ENCODE measurements at places on chromosomes 6 and 20.

GRCh38 chr20:33602826-33603590 is 59.1 kb upstream of the C20orf144 start:
- no peak for DNase-seq

GRCh38 chr6:138107752-138108592 is 753 bp upstream of the PERP start:
- DNase-seq = peak; percentile 69

DNA sequence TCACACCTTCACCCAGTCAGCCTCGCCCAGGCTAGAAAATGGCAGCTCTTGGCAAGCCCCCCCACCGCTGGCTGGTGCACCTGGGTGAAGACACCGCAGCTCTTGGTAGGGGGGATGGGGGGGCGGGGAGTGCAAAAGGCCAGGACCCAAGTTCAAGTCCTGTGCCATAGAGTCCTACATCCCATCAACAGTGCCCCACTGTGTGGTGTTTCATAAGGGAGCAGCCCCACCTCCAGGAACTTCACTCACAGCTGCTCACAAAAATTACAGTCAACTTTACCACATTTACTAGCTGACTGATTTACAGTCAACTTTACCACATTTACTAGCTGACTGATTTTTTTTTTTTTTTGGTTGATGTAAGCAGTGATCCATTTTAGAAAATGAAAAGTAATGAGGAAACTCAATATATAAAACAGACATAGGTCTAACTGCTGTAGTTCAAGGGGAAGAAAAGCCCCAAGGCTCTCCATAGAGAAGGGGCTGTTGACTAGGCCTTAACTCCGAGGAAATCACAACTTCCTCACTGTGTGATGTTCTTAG is 208.9 kb upstream of the SNX9 start:
- DNase-seq = no peak

GRCh38 chr20:50467718-50468356 is 42.3 kb upstream of the PTPN1 start:
- DNase-seq = peak; percentile 48

DNA sequence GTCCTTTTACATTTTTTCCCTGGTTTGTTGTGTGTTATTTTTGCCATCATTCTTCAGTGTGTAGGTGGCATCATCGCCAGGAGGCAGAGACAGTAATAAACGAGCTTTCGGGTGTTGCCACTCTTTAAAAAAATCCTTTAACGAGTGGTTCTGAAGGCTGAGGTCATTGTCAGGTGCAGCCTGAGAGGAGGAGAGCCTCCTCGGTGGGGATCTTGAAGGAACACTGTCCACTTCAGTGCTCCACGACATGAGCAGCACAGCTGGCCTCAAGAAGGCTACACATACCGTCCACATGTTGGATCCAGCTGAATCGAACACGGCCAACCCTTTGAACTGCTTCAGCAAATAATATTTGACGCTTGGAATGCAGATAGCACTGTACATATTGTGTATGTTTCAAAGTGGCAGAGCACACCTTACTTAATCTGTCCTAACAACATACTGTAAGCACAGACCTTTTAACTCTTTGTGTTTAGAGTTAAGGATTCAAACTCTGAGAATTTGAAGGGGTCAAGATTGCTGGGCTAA is 48.0 kb upstream of the FOXQ1 start:
- DNase-seq = no peak

DNA sequence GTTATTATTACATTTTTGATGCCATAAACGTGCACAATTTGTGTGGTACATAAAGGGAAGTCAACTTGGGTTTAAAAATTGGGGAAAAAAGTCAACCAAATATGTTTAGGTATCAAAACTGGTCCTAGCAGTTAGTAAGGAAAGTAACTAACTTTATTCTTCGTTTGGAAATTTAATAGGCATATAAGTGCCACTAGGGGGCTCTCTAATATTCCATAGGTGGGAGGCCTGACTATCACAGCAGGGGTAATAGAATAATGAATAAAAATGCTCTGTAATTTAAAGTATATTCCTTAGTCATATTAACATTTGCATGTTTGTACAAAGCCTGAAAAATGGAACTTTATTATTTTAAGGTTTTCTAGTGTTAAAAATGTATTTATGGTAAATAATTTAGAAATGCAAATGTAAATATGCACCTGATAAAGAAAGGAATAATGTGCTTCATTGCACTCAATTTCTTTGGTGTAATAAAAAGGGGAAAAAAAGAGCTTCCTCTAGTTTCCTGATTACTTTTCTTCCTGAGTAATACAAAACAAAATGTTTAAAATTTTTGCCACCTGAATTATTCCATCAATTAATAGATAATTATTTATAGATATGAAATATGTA is 125.7 kb upstream of the HDAC2 start:
- DNase-seq = peak; percentile 18

GRCh38 chr20:37575884-37576283 is 48.2 kb upstream of the BLCAP start:
- no peak for DNase-seq

DNA sequence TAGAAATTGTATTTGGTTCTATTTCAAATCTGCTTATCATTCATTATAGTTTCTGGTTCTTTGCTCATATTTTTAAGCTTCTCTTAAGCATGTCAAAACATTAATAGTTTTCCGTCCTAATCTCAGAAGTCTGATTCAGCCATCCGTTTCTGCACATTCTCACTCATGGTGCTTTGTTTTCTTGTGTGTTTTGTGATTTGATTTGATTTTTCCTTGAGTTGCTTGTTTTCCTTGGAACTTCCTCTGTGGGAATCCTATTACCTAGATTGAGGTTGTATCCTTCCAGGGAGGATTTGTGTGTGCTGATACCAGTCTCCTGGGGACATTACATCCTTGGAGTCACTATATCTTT is 7.9 kb downstream of the SNX9 start:
- DNase-seq = no peak

- peak; percentile 87 for DNase-seq
Measured at GRCh38 chr6:149864578-149865535, 698 bp upstream of the LRP11 start.

DNA sequence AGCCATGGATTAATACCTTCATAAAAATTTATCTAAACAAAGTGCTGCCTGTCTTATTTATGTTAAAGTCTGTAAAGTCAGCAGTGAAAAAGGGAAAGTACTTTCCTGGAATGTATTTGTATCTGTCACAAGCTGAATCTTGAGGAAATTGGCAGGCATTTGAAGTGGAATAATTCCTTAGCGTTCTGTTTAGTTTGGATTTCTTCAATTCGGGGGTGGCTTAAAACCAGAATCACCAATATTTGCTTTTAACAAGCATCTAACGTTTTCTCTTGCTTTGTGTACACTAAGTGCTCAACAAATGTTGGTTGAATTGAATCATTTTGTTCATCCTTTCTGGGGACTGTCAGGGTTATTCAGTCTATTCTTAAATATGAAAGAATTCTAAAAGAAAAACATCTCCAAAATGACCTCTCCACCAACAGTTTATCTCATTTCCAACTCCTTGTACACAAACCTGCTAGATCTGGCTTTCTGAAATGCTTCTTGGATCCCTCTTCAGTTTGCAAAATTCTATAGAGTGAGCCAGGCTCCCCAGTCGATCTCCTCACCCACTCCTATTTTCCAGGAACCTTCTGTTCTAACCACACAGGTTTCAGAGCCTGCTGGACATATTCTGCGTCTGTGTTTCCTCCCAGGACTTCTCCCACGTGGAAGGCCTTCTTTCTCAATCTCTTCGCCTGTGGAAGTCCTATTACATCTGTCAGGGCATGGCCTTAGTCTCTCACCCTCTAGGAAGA is 2.0 kb upstream of the NPEPL1 start:
- no peak for DNase-seq

DNA sequence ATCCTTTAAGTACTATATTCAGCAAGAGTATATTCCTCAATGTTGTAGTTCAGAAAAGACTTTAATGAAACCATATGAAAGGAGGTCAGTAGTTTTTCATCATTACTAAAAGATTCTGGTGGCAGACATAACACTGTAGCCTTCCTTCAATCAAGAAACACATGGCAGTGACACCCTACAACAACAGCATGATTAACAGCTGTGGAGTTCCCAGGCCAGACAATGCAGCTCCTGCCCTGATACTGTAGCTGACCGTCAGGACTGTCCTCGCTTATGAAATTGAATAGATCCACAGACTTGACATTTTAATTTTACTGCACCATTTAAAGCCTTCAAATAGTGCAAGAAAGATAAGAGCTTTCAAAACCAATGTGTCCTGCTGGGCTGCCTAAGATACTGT is 43.6 kb downstream of the USP45 start:
- no peak for DNase-seq

DNA sequence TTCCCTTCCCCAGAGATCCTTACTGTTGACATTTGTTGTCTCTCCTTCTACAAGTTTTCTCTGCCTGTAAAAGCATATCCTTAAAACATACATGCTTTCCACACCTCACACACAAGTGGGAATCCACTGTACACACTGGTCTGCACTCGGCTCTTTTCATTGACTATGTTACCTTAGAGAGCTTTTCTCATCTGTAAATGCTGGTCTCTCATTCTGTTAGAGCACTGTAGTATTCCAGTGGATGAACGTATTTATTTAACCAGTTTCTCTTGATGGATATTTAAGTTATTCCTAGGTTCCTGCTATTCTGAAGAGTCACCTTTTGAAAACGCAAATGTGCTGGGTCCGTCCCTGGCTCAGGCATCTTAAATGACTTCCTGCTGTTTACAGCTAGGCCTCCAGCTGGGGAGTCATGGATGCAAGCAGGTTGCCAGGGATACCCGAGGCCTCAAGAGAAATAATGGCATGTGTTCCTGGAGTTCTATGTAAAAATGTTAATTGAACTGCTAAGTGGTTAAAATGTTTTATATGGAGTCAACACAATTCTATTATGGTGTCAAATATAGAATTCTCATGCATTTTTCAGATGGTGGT is 61.1 kb upstream of the TGM3 start:
- no peak for DNase-seq

DNA sequence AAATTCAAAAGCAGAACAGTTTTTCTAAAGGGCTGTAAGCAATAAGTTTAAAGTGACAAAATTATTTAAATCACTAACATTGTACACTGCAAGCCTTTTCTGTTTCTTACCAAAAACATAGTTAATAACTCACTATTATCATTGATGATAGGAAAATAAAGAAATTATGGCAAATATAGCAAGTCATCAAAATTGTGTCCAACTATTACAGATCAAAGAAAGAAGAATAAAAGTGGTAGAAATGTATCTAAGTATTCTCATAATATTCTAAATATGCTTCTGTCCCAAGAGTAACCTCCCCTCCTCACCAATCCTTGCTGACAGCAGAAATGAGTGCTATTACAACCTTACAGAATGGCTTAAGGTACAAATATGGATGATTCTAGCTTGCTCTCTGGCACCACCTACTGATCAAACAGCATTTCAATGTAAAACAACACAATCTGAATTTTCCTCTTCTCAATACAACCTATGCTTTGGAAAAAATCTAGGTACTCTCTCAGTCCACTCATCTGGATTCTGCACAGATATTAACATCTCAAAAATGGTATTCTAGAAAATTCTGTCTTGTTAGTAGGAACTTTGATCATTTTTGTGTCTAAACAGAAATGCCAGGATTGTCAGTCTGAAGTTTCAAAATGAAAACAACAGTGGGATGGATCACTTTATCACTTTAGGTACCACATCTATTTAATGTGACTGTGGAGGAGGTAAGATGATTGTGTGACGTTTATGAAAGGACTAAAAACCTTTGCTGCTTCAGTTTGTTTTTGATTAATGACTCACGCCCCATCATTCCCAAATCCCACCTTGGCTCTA is 40.9 kb downstream of the ZFP64 start:
- peak; percentile 73 for DNase-seq

- DNase-seq = no peak
Measured at GRCh38 chr6:149078211-149078782, 239.2 kb upstream of the TAB2 start.

DNA sequence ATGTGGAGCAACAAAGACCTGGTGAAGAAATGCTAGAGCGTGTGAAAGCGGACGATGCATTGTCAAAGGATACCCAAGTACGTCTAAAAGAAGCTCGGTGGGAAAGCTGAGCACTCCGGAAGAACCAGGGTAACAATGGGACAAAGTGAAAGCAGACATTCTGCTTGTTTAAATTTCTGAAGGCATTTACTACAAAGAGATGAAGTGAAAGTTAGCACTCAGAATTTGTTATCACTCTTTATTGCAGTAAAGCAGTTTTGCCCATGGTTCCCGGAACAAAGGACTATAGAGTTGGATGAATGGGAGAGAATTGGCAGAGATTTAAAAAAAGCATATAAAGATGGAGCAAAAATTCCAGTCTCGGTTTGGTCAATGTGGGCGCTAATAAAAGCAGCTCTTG is 12.8 kb upstream of the IRAK1BP1 start:
- no peak for DNase-seq

GRCh38 chr6:2658788-2659187 is 91.9 kb downstream of the MYLK4 start:
- no peak for DNase-seq

DNA sequence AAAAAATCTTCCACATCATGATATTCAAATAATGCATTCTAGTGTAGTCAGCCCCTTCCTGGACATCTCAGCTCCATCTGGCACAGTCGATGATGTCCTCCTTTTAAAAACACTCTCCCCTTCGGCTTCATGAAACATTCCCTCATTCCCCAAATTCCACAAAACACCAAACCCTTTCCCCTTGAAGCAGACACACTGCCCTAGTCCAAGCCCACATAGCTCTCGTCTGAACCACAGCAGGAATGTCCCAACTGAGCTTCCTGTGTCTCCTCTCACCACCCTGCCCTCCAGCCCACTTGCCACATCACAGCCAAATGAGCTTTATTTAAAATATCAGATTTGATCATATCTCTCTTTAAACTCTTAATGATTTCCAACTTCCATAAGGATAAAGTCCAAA is 106.4 kb upstream of the CARMIL1 start:
- no peak for DNase-seq

DNA sequence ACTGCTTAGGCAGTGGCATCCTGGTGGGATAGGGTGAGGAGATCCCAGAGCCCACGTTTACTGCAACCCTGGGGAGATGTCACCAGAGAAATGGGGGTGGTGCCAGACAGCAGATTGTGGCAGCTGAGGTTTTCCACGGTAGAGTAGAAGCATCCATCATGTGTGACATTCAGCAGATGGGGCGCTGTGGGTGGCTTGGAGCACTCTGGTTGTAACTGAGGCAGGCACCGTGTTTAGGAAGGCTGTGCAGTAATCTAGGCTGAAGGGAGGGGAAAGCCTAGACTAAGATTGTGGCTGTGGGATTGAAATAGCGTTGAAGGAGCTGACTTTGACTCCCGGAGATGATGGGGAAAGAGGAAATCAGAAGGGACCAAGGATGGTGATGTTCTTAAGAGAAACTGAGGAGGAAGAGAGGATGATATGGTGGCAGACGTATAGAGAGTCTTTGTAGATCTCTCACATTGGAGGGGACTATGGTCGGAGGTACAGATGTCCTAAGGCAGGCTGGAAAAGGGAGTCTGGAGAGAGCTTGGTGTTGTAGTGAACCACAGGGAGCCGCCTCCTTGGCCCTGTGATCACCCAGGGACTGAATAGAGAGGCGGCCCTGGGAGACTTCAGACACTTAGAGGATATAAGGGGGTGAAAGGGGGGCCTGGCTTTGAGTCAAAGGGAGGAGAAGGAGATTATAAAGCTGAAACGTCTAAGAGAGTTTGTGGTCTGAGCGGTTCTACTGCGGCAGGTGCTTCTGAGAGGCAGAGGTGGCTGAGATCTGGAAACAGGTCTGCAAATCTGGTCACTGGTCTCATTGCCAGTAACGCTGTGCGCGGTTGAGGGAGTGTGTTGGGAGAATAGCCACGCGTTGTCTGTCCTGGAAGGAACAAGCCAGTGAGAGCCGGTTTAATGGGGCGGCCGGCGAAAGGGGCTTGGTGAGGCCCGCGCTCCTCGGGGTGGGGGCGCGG is 792 bp upstream of the MICA start:
- DNase-seq = peak; percentile 84

- no peak for DNase-seq
Measured at GRCh38 chr6:99019381-99019780, 71.6 kb upstream of the FBXL4 start.

- no peak for DNase-seq
Measured at GRCh38 chr20:32391003-32391402, 32.9 kb downstream of the ASXL1 start.

Data from cerebellar cortex (tissue), 1 donor.